Right kidney (tissue), 9 donors: ENCODE measurements at places on chromosomes 1 and 21.

GRCh38 chr1:99781798-99782197, 15.4 kb upstream of the FRRS1 start:
- no peak for DNase-seq

- DNase-seq, result peak; percentile 73
Measured at GRCh38 chr1:26046246-26047095, 553 bp upstream of the SLC30A2 start.

DNA sequence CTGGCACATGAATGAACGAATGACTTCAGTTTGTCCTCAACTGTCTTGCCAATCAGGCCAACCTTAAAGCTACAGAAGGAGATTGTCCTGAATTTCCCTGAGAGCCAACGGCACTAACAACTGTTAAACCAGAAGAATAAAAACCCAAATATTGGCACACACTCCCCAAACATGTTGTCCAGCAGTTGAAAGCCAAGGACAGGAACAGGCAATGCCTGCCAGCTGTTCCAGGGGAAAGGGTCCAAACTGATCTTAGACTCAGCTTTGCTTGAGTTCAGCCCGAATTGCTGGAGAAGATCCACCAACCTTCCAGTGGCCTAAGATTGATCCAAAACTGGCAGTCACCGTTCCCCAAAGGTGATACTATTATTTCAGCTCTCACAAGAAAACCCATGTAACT, 22.4 kb upstream of the AHCTF1 start:
- DNase-seq, result no peak

GRCh38 chr1:64426681-64427080, 43.2 kb upstream of the CACHD1 start:
- DNase-seq, result no peak

DNA sequence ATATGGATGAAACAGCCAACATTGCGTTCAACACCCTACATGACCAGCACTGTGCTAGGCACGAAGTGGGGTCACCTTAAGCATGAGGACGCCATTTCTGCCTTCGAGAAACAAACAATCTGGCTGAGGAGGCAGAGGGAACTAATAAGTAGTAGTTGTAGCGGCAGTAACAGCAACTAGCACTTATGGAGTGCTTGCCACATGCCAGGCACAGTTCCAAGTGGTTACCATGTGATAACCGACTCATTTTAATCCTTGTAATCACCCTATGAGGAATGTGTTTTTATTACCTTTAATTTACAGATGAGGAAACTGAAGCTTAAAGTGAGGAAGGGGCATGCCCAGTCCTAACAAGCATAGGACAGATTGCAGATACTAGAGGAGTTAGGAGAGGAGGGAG, 33.7 kb downstream of the KCND3 start:
- DNase-seq, result no peak

DNA sequence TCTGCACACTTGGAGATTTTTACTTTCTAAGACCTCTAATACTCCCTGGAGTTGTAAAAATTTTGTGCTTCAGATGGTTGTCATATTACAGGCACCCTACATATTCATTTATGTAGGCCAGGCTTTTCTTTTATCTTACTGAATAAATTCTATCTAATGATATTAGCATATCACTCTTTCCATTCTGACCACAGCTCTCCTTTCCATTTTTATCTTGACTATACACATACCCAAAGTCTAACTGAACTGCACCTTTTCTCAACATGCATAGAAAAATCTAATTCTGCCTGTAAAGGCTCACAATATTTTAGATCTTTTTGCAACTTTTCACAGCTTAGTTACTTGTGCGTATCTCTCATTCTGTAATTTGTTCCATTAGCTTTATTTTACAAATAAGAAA, 52.7 kb upstream of the TSHB start:
- DNase-seq, result no peak

- DNase-seq, result no peak
Measured at GRCh38 chr1:209430107-209430506, 153.4 kb upstream of the CAMK1G start.

GRCh38 chr21:42229676-42230075, 10.7 kb downstream of the ABCG1 start:
- no peak for DNase-seq

DNA sequence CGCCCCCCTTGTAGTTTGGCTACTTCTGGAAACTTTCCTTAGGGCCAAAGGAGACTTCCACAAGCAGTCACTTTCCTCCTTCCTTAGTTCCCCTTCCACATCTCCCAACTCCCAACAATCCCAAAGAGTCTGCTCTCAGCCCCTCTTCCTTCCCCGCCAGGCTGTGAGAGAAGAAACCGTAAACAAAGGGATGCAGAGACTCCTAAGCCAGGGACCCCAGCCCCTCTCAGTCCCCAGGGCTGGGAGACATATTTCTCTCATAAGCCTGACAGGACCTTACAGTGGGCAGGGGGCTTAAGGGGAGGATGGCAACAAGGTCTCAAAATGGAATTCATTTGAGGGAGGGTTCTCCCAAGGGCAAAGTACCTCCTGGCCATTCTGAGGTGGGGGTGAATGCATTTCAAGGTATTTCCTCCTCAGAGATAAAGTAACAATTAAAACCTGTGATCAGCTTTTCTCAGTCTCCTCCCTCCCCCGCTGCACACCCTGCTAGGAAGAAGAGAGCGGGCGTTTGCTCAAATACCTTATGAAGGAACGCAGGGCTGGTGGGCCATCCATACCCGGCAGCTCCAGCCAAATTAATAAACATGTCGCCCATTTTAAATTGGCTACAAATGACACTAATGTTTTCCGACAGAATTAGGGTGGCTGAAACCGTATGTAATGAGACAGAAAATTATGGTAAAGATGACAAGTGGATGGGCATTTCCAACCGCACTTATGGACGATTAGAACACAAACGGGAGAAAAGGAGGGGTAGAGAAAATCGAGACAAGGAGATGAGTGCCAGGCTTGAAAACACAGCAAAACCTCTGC, 4.0 kb downstream of the BARHL2 start:
- peak; percentile 12 for DNase-seq

GRCh38 chr1:91806181-91806768, 79.7 kb downstream of the TGFBR3 start:
- no peak for DNase-seq

- DNase-seq, result no peak
Measured at GRCh38 chr1:12159816-12160215, 7.0 kb upstream of the TNFRSF1B start.

- DNase-seq, result no peak
Measured at GRCh38 chr21:43362915-43363314, 64.0 kb downstream of the SIK1 start.

GRCh38 chr1:24284156-24284471, 35.0 kb upstream of the GRHL3 start:
- no peak for DNase-seq

DNA sequence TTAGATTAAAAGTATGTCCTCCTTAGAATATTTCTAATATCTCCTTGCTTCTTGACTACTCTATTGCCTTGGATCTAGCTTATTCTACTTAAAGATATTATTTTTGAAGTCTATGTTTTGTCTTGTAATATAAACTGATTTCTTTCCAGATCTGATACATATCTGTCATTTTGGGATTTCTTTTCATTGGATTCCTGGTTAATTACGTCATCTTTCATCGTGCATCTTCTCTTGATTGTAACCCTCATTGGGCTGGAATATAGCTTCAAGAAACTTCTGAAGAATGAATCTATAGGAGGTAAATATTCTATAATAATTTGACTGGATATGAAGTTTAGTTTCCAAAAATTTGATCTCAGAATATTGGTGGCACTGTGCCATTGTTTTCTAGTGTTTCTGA, 12.1 kb downstream of the NTMT2 start:
- no peak for DNase-seq

DNA sequence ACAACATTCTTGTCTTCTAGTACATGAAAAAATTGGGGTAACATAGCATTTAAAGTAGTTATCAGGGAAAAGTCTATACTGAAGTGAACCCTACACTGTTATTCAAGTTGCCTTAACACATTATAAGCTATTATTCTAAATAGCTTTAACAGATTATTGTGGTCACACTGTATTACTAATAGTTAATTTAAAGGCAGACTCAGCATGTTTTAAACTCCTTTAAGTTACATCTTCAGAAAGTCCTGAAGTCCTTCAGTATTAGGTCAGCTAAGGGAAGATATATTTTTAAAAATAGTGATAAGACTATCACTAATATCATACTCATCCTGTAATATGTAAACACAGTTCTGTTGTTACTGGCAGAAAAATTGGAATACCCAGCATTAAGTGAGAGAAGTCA, 67.4 kb downstream of the GPR137B start:
- no peak for DNase-seq

- DNase-seq, result no peak
Measured at GRCh38 chr1:154495496-154496273, 6.3 kb upstream of the TDRD10 start.

GRCh38 chr1:23922321-23922943, 9.3 kb upstream of the CNR2 start:
- no peak for DNase-seq

DNA sequence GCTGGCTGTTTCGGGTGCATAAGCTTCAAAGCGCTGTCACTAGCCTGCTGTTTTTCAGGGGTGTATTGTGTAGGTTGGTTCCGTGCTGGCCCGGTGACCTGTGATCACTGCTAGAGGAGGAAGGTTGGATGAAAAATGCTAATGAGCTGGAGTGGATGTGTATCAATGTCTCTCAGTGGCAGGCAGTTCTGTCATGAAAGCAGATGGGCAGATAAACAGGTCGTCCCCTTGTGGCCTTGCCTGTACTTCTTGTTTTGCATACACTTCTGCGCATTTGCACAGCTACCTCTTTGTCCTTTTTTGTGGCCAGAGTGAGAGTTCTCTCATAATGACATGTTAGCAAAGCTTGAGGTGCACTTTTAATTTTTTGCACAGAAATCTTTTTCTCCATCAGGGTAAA, 2.9 kb downstream of the SELENON start:
- DNase-seq, result no peak

- no peak for DNase-seq
Measured at GRCh38 chr1:65658122-65658521, 134.6 kb upstream of the PDE4B start.

DNA sequence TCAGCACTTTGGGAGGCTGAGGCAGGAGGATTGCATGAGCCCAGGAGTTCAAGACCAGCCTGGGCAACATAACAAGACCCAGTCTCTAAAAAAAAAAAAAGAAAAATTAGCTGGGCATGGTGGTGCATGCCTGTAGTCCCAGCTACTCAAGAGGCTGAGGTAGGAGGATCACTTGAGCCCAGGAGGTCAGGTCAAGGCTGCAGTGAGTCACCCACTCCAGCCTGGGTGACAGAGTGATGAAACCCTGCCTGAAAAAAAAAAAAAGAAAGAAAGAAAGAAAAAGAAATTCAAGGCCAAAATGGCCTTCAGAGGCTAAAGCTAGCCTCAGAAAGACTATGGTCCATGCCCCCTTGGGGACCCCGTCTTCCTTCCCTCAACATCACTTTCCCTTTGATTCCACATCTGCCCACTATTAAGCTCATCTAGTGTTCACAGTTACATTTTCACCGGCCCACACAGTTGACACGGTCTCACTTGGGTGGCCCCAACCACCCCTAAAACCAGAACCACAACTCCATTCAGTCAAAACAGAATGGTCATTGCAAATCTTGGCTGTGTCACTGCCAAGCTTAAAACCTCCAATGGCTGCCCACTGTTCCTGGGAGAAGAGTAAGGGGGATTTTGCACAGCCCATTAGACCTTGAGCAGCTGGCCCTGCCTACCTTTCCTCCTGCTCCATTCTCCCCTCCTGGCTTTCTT, 2.1 kb upstream of the CAPN8 start:
- no peak for DNase-seq

DNA sequence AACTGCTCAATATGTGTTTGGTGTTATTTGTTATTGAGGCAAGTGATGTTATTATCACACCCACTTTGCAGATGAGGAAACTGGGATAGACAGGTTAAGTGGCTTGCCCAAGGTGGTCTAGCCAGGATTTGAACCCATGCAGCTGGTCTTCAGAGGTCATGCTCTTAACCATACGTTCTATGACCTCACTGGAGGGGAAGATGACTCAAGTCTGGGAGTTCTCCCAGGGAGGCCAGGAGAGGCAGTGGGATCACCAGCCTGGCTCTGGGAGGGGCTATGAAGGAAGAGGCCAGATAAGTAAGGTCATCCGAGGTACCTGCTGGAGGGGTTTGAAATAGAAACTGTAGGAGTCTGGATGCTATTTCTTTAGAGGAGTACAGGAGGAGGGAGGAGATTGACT, 95.3 kb downstream of the NAV1 start:
- DNase-seq, result no peak

- DNase-seq, result no peak
Measured at GRCh38 chr1:47209091-47209490, 19.3 kb upstream of the PDZK1IP1 start.

DNA sequence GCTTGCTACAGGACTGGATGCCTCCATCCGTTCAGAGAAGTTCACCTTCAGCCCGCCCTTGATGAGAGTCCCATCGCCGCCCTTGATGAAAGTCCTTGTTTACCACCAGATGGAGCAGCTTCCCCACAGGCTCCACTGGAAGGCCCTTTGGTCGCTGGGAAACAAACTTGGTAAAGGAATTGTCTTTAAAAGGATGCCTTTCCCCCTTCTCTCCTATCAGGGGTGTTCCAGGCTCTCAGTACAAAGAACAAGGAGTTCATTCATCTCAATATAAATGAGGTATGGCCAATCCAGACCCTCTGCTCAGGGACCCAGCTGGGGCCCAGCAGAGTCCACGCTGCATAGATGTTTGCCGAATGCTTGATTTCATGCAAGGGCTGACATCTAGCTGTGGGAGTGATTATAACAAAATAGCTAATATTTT, 50.8 kb downstream of the CAPN9 start:
- DNase-seq, result peak; percentile 47

DNA sequence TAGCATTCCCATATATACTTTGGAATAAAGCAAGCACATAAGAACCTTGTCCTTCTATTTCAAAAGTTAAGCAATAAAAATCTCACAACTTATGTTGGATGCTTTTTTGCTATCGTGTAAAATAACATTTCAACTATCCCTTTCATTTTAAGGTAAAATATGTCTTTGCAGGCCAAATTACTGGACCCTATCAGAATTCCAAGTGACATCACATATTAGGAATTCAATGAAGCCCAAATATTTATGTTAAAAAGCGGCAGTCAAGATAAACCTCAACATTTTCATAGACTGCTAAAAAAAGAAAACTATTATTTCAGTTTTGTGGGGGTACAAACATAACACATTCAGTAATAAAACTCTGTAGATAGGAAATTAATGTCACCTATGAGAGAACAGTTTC, 252.0 kb downstream of the KCTD3 start:
- DNase-seq, result no peak

DNA sequence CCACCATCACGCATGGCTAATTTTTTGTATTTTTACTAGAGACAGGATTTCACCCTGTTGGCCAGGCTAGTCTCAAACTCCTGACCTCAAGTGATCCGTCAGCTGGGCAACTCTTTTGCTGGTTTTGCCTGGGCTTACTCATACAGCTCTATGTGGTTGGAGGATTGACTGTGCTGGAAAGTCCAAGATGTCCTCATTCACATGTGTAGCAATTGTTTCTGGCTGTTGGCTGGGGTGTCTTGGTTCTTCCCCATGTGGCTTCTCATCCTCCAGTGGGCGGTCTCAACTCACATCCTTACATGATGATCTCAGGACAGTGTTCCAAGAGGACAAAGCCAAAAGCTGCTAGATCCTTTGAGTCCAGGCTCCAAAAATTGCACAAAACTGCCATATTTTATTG, 53.3 kb downstream of the TEX35 start:
- DNase-seq, result no peak

GRCh38 chr1:92486251-92487077, at the start of gene GFI1:
GFI1 (minus strand) TSS chr1:92486925; CDS start chr1:92483487, 3,438 bp downstream.
- peak; percentile 74 for DNase-seq

- no peak for DNase-seq
Measured at GRCh38 chr1:160550572-160551034, 27.5 kb upstream of the SLAMF6 start.
